Activated T-helper 1 cell treated with anti-CD3 and anti-CD28 coated beads, Interleukin-12 subunit alpha, Interleukin-12 subunit beta, Interleukin-2, Interleukin-4 antibody, amounts not matched to agents 30 ng/mL and 10 ng/mL and 1 ng/mL, durations not matched to agents 14 hours and 24 hours and 36 hours (primary cell): ENCODE measurements at places on chromosomes 13 and 19.
A peak's percentile ranks its signal among the peaks of the same experiment; 100 is the strongest.

DNA sequence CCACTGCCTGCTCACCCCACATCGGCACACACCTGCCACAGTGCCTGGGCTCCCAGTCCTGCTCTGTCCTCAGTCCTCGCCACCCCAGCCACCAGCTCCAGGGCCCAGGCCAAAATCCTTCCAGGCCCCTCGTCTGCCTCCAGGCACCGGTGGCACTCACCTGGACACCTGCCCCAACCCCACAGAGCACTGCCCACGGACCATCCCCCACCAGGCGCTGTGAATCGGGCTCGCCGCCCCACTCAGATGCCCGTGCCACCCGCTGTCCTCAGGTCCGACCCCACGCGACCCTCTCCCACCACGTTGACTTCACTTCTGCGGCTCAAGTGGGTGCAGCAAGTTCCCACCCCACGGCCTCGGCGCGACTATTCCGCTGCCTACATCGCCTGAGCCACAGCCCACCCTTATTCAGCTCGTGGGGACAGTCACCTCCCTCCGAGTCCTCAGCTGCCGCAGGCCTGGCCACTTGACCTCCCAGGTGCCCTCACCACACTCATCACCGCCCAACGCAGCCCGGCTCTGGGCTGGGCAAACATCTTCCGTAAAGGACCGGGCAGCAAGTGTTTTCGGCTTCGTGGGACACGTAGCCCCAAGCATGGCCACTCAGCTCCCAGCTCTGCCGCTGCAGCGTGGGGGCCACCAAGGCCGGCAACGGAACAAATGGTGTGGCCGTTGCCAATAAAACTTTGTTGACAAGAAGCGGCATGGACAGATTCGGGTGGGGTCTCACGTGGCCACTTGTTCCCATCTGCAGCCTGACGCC lies 5.7 kb downstream of the PIP5K1C start:
- no peak for DNase-seq

- no peak for DNase-seq
Measured at GRCh38 chr13:109131698-109132257, 502.4 kb downstream of the MYO16 start.

GRCh38 chr13:39244561-39245230 lies 206.4 kb downstream of the NHLRC3 start:
- no peak for DNase-seq

- no peak for DNase-seq
Measured at GRCh38 chr13:64740493-64740892, 2489.6 kb downstream of the PCDH9 start.

DNA sequence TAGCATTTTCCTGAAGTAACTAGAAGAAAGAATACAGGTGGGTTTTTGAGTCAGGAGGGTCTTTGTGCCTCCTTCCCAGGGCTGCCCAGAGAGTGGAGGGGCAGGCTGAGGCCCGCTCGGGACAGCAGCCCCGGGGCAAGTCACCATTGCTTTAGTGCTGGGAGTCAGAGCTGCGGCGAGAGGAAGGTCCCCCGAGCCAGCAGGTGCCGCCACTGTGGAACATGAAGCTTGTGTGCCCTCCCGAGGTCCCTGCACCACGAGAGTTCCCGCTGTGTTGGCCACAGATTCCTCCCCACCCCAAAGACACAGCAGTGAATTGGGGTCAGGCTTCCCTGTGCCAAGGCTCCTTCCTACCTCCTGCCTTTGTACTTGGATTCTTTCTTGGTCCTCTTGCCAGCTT lies 50.9 kb upstream of the TEX29 start:
- DNase-seq = no peak

DNA sequence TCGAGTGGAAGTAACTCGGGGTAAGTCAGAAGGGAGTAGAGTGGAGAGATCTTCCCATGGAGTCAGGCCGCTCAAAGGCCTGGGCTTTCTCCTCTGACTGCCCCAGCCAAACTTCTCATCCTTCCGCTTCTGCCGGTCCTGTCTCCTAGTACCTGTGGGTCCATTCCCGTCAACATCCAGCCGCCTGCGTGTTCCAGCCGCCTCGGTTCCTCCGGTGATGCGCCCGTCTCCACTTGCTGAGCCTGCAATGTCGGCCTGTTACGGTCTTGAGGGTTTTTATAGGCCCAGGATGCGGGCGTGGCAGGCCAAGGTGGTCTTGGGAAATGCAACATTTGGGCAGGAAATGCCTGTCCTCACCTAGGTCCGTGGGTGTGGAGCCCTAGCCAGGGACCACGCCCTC lies 38.3 kb downstream of the RASL11A start:
- no peak for DNase-seq

DNA sequence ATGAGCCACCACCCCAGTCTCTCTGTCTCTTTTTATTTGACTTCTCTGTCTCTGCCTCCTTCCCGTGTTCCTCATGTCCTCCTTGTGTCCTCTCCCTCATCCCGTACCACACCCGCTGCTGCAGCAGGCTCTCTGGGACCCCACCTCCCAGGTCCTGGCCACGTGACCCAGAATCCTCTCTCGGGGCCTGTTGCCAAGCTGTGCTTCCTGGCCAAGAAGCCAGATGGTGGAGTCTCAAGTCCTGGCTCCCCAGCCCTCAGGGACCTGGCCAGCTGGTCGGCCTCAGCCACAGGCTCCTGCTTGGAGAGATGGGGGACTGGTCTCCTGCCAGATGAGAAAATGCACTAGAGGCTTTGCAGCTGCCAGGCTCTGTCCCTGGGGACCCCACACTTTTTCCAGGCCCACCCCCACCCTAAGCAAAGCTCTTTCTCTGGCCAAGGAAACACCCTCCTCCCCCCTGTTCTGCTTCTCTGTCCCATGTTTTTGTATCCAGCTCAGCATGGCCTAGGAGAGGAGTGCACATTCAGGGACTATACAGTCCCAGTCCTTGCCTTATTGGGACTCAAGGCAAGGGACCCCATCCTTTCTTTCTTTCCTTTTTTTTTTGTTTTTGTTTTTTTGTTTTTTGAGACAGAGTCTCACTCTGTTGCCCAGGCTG lies 34.3 kb upstream of the SHKBP1 start:
- DNase-seq = no peak

DNA sequence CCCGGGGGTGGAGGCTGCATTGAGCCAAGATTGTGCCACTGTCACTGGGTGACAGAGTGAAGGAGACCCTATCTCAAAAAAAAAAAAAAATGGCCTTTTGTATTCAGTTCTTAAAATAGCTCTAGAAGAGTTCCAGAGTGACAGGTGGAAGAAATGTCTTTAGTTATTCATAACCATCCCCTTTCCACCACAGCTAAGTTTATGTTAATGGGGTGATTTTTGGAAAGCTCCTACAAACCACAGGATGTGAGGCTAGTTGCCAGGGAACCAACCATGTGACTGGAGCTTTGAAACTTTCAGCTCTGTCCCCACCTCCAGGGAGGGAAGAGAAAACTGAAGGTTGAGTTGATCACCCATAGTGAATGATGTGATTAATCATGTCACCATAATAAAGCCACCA lies 6.9 kb downstream of the ZNF490 start:
- peak; percentile 64 for DNase-seq

DNA sequence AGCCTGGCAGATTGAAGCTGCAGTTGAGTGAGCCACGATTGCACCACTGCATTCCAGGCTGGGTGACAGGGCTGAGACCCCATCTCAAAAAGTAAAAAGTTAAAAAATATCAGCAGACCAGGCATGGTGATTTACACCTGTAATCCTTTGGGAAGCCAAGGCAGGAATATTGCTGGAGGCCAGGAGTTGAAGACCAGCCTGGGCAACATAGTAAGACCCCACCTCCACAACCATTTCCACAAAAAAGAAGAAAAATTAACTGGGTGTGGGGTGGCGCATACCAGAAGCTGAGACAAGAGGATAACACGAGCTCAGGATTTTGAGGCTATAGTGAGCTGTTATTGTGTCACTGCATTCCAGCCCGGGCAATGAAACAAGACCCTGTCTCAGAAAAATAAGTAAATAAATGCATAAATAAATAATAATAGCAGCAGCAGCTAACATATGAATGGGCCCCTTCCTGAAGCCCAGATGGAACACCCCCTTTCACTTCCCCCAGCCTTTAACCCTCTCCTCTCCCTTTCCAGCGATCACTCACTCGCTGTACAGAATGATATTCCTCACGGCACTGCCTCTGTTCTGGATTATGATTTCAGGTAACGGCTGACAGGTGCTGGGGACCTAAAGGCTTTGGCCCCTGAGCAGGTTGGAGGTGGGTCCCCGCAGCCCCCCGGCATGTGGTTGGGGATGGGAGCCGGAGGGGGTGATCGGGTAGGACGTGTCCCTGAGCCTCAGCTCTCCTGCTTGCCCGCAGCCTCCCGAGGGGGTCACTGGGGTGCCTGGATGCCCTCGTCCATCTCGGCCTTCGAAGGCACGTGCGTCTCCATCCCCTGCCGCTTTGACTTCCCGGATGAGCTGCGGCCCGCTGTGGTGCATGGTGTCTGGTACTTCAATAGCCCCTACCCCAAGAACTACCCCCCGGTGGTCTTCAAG lies 3.2 kb downstream of the MAG start:
- no peak for DNase-seq

- no peak for DNase-seq
Measured at GRCh38 chr13:113445791-113446487, 7.3 kb downstream of the ADPRHL1 start.

GRCh38 chr19:45515081-45515624 lies 7.9 kb downstream of the VASP start:
- no peak for DNase-seq

DNA sequence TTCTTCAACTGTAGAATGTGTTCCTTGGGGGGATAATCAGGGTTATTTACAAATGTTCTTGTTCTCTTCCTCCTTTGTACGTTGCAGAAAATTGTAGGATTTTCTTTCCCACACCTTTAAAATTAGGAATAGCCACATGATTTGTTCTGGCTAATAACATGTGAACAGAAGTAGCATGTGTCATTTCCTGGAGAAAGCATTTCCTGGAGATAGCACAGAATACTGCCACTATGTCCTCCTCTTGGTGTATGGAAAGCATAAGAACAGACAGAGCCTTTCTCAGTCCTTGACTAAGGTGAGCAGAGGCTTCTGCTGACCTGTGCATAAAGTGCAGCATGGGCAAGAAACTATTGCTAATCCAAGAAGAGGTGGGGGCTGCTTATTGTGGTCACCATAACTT lies 101.8 kb downstream of the FAM216B start:
- no peak for DNase-seq

DNA sequence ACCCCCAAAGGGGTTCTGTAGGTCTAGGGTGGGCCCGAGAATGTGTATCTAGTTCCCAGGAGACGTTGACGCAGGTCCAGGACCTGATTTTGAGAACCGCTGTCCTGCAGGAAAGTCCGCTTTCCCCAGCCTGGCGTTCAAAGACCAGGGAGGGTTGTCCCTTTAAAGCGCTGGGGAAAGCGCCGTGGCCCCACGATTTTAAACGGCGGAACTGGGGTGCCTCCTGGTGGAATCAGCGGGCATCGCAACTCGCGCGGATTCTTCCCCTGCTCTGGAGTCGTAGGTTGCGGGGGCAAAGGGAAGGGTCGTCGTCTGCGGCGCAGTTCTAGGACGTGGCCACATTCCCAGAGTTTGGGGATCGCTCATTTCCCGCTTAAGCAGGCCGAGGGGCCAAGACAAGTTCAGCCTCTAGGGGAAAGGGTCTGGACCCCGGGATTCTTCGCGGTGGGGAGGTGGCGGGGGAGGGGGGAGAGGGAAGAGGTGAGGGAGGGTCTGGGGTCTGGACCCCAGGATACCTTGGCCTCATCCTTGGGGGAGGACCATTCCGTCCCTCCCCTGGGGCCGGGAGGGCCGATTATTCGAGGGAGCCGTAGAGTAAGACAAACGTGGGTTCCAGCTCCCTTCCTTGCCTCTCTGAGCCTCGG lies 7.7 kb downstream of the PNMA8B start:
- peak; percentile 61 for DNase-seq

- no peak for DNase-seq
Measured at GRCh38 chr13:45327253-45327955, 13.6 kb downstream of the TPT1 start.

- no peak for DNase-seq
Measured at GRCh38 chr13:112174476-112175110, 107.6 kb downstream of the SOX1 start.

GRCh38 chr19:48618278-48618915 lies 581 bp downstream of the RPL18 start:
- no peak for DNase-seq

- DNase-seq = no peak
Measured at GRCh38 chr13:47665043-47665442, 336.0 kb downstream of the SUCLA2 start.

- DNase-seq = no peak
Measured at GRCh38 chr13:29484236-29484635, 111.3 kb downstream of the SLC7A1 start.

GRCh38 chr13:113862931-113863523 lies 849 bp downstream of the GAS6 start:
- DNase-seq = no peak

- DNase-seq = no peak
Measured at GRCh38 chr19:57362419-57362818, 932 bp upstream of the TRAPPC2B start.

DNA sequence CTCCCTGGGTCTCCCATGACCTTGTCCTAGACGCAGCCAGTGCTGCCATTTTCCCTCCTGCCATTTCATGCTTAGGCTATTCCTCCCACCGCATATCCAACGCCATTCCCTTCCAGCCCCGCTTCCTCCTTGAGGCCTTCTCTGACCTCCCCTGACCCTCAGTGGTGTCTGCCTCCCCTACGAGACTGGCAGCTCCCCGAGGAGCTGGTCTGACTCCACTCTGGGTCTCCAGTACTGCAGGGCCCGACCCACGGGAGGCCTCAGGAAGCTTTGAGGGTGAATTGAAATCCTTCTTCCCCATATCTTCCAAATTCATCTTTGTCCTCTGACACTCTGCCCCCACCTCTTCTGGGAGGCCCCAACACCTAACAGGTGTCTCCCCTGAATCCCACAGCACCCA lies 708 bp downstream of the KLK15 start:
- DNase-seq = no peak

GRCh38 chr13:99278200-99278599 lies 20.0 kb upstream of the GPR18 start:
- DNase-seq = no peak

- DNase-seq = peak; percentile 72
Measured at GRCh38 chr19:48635263-48635965, 1.8 kb downstream of the DBP start.

DNA sequence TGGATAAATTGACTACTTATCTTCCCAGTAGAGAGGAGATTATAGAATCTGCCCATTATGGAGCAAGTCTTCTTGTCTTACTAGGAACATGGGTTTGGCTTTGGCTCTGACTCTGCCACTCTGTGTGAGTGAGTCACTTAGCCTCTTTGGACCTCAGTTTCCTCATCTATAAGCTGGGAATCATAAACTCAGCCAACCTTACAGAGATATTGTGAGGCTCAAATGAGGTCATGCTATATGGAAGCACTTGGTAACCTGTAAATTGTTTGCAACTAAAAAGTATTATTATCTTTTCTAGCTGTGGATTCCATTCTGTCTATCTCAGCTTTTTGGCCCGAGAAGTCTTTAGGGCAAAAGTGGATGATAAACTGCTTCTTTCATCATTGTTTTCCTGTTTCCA lies 186.8 kb upstream of the TSC22D1 start:
- no peak for DNase-seq

DNA sequence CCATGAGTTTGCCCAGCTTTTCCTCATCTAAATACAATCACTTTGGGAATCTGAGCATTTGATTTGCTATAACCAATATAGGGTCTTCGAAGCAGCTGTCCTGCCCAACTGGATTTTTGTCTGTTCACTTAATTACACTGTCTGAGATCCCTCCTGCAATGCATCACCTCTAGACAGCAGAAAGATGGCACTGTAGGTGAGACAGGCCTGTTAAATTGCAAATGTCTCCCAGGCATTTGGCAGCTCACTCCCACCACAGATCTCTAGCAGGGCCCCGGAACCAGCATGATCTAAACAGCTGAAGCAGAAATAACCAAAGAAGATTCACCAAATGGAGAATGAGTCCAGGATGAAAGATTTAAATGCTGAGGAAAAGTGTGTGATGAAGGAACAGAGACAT lies 41.9 kb upstream of the SERPINE3 start:
- DNase-seq = no peak

- DNase-seq = no peak
Measured at GRCh38 chr19:10706990-10707389, 5.8 kb downstream of the QTRT1 start.
